ENCODE measurements at places on chromosomes 1 and 21.

- no peak for DNase-seq
Observed at GRCh38 chr1:169508432-169509338, 22.9 kb upstream of the SLC19A2 start.

DNA sequence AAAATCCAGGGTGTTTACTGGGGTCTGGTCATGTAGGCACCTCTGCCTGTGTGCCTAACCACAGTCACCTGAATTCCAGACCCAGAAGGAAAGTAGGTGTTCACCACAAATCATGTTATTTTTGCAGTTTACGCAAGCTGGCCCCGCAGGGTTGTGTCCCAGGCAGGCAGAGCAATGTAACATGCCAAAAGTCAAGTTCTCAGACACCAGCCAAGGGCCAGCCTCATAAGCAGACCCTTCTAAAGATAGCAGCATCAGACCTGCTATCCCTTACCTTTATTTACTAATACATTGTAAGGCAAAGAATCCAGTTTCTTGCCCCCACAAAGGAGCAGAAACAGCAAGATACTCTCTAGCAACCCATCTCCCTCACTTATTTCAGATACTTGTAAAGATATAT lies 83.0 kb downstream of the GPR161 start:
- no peak for DNase-seq

DNA sequence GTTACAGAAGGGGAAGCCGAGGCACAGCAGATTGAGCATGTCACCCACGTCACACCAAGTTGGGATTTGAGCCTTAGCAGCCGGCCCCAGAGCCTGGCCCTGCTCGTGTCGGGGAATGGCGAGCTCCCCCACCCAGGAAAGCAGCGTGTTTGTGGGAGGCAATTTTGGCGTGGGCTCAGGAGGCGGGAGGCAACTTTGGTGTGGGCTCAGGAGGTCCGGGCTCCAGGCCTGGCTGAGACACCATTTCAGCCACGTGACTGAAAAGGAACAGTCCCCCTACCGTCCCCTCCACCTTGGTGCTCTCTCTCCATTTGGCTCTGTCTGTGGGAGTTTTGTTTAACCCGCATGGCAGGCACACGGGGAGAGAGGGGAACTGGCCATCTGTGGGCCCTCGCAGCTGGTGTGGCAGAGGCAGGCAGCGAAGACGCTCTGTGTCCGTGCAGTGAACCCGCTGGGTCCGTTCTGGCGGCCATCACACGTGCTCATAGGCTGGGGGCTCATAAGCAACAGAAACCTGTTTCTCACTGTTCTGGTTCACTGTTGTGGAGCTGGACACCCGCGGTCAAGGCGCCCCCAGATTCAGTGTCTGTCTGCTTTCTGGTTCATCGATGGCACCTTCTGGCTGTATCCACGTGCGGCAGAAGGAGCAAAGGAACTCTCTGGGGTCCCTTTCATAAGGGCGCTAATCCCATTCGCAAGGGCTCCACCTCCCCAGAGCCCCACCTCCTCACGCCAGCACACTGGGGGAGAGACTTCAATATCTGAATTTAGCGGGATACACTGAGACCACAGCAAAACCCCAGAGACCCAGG lies 110.2 kb downstream of the CRYAA start:
- peak; percentile 34 for DNase-seq

- DNase-seq, result no peak
Observed at GRCh38 chr1:61247051-61247825, 164.9 kb downstream of the NFIA start.

- DNase-seq, result no peak
Observed at GRCh38 chr1:204041232-204041767, 31.6 kb upstream of the SOX13 start.

- DNase-seq, result no peak
Observed at GRCh38 chr1:203185061-203185461, 1.4 kb downstream of the CHI3L1 start.

GRCh38 chr1:47711848-47712492 lies 274.1 kb downstream of the FOXD2 start:
- DNase-seq, result no peak

GRCh38 chr21:44907225-44907965 lies 13.3 kb downstream of the ITGB2 start:
- DNase-seq, result no peak

DNA sequence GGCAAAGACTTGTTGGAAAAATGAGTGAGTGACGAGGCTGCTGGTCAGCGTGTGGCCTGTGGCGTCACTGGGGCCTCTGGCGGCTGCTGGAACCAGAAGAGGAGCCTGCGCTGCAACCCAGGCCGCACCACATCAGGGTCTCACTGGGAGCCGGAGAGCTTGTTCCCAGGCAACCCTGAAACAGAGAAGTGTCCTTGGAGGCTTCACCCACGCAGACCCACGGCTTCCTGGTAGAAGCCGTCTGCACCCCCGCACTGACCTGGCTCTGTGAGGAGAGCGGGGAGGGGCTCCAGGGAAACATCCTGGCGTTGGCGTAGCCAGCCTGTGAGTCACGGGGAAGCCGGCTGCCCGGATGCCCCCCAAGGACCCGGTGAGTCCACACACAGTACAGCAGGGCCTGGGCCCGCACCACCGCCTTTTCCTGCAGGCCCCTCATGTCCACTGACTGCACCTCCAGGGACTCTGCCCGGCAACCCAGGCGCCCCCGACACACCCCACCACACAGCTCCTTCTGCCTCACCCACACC lies 57.4 kb downstream of the COL6A1 start:
- DNase-seq, result no peak

- no peak for DNase-seq
Observed at GRCh38 chr1:105260001-105260400, 1510.3 kb downstream of the AMY1C start.

- no peak for DNase-seq
Observed at GRCh38 chr1:41851589-41851988, 67.1 kb downstream of the HIVEP3 start.

- DNase-seq, result no peak
Observed at GRCh38 chr1:231776757-231777062, 150.1 kb downstream of the DISC1 start.

GRCh38 chr21:39319251-39319756 lies 5.9 kb upstream of the BRWD1 start:
- DNase-seq, result no peak

GRCh38 chr1:38662126-38662525 lies 197.4 kb downstream of the RRAGC start:
- no peak for DNase-seq

DNA sequence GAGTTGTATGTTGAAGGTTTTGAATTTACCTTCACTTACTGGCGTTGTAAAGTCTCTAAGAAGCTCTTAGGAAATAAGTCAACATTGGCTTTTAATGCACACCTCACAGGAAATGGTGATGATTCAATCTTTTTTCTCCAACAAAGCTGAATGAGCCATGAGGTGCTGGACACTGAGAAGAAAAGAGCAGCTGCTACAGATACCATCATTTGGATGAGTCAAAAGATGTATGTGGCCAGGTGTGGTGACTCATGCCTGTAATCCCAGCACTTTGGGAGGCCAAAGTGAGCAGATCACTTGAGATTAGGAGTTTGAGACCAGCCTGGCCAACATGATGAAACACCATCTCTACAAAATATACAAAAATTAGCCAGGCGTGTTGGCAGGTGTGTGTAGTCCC lies 3.3 kb upstream of the IL23R start:
- DNase-seq, result no peak

DNA sequence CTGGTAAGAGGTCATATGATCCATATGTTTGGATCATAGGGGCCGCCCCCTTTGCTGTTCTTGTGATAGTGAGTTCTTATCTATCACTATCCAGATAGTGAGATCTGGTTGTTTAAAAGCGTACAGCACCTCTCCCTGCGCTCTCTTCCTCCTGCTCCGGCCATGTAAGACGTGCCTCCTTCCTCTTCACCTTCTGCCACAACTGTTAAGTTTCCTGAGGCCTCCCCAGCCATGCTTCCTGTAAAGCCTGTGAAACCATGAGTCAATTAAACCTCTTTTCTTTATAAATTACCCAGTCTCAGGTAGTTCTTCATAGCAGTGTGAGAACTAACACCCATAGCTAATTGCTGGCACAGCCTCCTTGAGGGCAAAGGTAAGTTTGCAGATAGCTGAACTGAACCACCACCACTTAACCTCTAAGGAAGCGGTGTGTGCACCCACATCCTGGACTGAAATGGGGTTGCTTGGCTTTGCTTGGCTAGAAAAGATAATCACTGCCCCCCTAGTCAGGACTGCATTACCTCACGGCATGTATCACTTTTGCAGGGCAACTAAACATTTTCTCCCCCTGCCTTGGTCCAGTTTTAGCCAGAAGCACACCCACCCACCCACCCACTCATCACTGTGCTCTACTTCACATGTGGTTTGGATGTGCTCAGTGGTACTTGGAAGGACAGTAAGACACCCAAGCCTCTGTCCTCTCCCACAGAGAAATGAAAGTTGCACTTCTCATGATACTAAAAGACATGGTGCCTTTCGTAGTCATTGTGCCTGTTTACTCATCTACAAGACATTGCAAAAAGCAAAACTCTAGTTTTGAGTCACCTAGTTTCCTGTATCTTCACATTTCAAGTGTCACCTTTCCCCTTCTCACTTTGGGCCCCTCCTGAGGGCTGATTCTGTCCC lies 23.1 kb upstream of the PTAFR start:
- DNase-seq, result no peak

DNA sequence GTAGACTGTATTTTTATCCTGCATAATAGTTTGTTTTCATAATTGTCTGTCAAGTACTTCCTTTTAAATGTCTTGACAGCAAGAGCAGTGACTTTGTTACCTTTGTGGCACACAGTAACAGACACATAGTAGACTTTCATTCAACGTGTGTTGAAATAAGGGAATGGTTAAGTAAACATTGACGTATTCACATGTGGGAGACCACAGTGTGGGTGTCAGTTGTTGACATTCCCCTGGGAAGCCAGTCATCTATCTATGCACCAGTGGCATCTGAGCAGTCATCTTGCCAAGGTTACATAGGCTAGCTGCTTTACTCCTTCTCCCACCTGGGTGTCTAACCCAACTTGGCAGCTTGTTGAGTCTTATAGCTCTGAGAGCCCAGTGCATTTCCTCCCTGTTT lies 1.4 kb upstream of the NUP133 start:
- no peak for DNase-seq

DNA sequence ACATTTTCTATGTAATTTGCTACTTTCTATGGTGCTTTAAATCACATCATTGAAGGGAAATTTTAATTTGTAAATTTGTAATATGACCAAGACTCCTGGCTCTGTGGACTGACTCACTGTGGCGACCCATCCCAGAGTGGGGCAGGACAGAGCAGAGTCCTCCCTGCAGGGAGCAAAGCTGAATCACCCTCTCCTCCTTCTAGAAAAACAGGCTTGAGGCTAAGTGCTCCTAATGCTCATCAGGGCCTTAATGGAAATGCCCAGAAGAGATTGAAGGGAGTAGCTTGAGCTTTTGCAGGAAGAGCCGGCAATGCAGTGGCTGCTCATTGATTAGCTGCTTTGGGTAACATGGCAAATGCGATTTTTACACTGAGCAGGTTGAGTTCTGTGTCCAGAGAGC lies 16.8 kb downstream of the S100A10 start:
- no peak for DNase-seq

DNA sequence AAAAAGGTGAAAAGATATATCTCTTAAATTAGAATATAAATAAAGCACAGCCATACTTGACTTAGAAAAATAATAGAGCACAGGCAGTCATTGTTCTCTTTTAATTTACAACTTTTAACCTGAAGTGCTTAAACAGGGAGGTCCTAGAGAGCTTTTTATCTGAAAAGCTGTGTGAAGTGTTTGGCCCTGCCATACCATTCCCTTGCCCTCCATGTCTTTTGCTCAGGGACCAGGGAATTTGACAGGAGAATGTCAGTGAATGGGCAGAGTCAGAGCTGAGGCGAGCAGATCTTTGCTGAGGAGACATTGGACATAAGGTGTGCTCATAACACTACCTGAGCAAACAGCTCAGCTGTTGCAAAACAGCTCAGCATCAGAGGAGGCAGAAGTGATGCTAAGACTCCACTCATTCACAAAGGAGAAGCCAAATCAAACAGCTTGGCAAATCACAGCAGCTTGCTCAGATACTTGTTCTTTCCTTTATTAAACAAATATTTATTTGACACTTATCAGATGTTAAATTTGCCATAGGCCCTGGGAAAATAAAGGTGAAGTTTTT lies 14.9 kb upstream of the MGST3 start:
- DNase-seq, result no peak

GRCh38 chr1:232384171-232384883 lies 245.6 kb downstream of the SIPA1L2 start:
- no peak for DNase-seq

DNA sequence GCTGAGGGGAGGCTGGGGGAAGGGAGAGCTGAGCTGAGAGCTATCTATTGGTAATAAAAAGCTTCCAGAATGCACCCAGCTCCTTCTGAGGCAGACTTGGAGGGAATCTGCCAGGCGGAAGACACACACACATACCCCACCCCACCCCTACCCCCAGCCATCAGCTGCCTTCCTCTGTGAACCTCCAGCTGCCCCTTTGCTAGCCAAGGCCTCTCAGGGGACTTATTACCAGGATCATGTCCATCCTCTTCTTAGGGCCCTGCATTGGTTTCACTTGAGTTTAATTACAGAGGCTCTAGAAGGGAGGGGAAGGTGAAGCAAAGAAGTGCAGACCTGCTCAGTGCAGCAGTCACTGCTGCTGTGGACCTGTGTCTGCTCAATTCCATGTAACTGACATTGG lies 156.4 kb downstream of the OMA1 start:
- DNase-seq, result no peak
